ENCODE measurements at places on chromosomes 5 and 9. TPM values are rescaled to one million over a fixed set of nuclear protein-coding genes. Genes with fewer than 3 reads are reported as not detected.

DNA sequence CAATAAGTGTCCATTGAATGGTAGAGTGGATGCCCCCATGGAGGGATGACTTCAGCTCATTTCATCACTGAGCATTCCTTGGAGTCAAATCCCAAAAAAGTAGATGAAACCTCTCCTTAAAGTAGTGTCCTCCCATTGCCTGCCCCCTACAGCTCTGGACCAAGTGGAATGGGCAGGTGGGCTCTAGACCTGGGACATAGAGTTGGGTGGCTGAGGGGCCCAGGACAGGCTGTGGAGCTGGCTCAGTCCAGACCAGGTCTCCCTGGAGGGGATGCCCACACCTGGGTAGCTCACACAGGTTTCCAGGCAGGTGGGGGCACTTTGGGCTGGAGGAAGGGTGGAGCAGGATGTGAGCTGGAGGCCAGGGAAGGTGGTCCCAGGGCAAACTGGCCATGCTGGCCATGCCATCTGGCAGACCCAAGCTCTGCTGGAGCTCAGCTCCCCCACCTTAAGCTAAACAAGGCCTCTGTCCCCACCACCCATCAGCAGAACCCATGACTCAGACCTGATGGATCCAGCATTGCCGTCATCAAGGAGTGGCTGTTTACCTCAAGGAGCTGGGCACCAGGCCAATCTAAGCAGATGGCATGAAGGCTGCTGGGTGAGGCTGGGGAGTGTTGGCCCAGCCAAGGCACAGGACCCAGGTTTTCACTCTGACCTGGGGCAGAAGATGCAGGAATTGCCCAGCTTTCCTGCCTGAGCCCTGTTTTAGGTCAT lies 6.2 kb upstream of the SPINK4 start:
- no peaks in the 10 kb centered on the region for H3K36me3 ChIP-seq
- H3K4me1 ChIP-seq: no peaks in the 10 kb centered on the region
- H3K4me3 ChIP-seq: no peak overlapping the region
- DNase-seq: no peak

DNA sequence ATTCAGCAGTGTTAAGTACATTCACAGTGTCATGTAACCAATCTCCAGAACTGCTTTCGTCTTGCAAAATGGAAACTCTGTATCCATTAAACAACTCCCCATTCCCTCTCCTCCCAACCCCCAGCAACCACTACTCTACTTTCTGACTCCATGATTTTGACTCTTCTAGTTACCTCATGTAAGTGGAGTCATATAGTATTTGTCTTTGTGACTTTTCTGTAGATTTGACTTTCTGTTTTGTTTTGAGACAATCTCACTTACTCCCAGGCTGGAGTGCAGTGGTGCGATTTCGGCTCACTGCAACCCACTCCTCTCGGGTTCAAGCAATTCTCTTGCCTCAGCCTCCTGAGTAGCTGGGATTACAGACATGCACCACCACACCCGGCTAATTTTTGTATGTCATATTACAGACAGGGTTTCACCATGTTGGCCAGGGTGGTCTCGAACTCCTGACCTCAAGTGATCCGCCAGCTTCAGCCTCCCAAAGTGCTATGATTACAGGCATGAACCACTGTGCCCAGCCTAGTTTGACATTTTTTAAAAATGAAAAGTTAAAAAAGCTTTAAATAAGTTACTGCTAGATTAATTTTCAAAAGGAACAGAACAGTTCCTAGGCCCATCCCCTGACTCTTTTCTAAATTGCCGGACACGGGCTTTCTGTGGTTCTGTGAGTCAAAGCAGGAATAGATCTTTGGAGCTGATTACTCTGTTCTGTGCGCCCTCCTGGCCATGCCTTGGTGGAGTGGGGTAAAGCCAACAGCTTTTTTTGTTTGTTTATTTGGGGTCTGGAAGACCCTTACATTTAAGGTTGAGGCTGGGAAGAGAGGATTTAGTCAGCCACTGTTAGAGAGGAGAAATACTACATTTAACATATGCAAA lies 59.3 kb downstream of the RALGPS1 start:
- no peak overlapping the region for H3K27ac ChIP-seq
- peaks cover 3% of the 10 kb centered on the region for H3K27me3 ChIP-seq
- no peak overlapping the region for H3K4me3 ChIP-seq
- H3K4me1 ChIP-seq: no peaks in the 10 kb centered on the region
- no peaks in the 10 kb centered on the region for H3K36me3 ChIP-seq

DNA sequence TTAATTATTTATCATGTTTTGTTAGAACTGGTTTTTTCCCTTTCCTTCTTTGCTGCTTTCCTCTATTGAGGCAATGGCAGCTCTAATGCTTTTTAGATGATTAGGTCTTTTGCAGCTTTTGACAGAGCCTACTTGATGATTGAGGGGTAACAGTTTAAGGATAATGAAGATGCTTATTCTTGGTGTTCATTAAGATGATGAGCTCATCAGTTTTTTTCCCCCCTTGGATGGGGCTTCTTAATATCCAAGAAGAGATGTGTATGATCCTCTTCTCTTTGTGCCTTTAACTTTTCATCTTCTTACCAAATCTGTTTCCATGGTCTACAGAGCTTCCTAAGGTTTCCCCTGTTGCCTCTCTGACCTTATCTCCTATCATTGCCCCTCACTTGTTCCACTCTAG lies 15.8 kb downstream of the RBM27 start:
- H3K4me3 ChIP-seq: no peak overlapping the region
- peaks cover 3% of the 10 kb centered on the region for H3K36me3 ChIP-seq
- H3K27ac ChIP-seq: no peak overlapping the region
- peaks cover 4% of the 10 kb centered on the region for H3K4me1 ChIP-seq
- DNase-seq: no peak

GRCh38 chr9:134167530-134167931 lies 3.2 kb upstream of the RNU6ATAC start:
- no peaks in the 10 kb centered on the region for H3K27me3 ChIP-seq
- H3K4me3 ChIP-seq: no peak overlapping the region
- DNase-seq: no peak
- H3K36me3 ChIP-seq: no peaks in the 10 kb centered on the region
- H3K27ac ChIP-seq: no peak overlapping the region

CORO2A gene
- 7.7 TPM for total RNA-seq

DNA sequence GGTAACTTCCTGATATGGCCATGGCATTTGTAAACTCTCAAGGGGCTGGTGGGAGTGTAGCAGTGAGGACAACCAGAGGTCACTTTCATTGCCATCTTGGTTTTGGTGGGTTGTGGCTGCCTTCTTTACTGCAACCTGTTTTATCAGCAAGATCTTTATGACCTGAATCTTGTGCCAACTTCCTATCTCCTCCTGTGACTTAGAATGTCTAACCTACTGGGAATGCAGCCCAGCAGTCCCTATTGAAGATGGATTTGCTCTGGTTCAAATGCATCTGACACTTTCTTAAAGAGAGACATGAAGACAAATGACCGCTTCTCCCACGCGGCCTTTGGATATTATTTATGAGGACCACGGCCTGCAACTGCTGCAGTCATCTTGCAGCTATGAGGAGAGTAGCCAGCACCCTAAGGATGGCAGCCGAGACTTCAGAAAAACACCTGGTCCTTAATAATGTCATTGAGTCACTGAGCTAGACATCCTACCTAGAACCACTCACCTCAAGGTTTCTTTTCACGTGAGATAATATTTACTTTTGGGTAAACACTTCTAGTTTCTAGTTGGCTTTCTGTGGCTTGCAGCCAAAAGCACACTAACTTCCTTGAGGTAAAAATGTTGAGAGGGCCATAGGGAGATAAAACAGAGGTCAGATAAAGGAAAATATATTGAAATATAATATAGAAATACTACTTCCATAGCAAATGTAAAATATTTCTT lies 28.2 kb downstream of the CETN3 start:
- no peaks in the 10 kb centered on the region for H3K4me1 ChIP-seq
- H3K27me3 ChIP-seq: peaks cover 4% of the 10 kb centered on the region
- H3K27ac ChIP-seq: no peak overlapping the region
- no peak overlapping the region for H3K4me3 ChIP-seq
- H3K36me3 ChIP-seq: no peaks in the 10 kb centered on the region
- no peak for DNase-seq

DNA sequence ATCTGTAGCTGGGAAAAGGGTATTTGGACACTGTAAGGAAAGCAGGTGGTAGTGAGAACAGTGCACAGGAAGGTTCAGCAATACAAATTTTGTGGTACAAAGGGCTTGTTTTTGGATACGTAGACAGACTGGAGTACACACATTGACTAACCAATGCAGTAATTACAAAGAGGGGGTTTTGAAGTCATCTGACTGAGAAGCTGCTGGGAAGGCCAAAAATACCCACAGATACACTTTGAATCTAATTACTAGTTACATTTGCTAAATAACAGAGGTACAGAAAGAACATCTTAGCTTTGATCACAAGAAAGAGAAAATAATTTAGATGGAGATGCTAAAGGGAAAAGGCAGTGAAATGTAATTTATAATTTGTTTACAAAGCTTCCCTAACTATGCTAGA lies 45.9 kb downstream of the PKD2L2 start:
- no peaks in the 10 kb centered on the region for H3K4me1 ChIP-seq
- no peak overlapping the region for H3K4me3 ChIP-seq
- DNase-seq: no peak

- H3K27ac ChIP-seq: no peak overlapping the region
- peaks cover 7% of the 10 kb centered on the region for H3K27me3 ChIP-seq
- DNase-seq: no peak
These were observed 4.8 kb downstream of the NKD2 start for GRCh38 chr5:1013238-1013947.

- no peak overlapping the region for H3K27ac ChIP-seq
- H3K27me3 ChIP-seq: no peaks in the 10 kb centered on the region
- no peak for DNase-seq
- H3K4me3 ChIP-seq: no peak overlapping the region
- no peaks in the 10 kb centered on the region for H3K36me3 ChIP-seq
- H3K4me1 ChIP-seq: peaks cover 22% of the 10 kb centered on the region
These were observed 17.1 kb downstream of the TPPP start for GRCh38 chr5:675871-676698.

PCDHB7 gene
- total RNA-seq: not detected

DNA sequence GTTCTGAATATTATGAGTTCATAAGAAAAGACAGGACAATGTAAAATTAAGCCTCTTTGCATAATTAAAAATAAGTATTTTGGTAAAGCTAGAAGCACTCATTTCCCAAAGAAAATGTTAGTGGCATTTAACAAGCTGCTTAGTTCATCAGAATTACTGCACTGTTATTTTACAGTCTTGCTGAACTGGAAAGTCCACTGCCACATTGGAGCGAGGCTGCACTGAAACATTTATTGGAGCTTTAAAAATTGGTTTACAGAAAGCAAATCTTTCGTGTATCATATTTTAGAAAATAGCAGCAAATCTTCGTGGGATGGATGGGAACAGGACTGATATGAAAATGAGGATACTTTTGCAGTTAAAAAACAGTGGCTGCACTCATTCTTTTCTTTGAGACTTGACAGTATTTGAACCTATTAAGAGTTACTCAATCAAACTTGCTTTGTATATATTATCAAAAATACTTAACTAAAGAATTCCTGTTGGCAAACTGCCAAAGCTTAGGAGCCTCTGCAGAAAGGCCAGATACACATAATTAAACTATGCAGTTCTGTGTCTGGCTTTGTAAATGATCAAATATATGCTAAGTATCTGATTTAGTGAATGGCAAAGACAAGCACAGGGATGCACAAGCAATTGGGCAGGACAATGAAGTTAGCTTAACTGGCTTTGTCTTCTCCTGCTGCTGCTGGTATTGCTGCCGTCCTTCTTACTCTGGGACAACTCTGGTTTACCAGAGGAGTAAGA lies 16.5 kb upstream of the FBXL7 start:
- no peak overlapping the region for H3K27ac ChIP-seq
- no peak overlapping the region for H3K4me3 ChIP-seq
- DNase-seq: no peak
- H3K4me1 ChIP-seq: no peaks in the 10 kb centered on the region

- no peaks in the 10 kb centered on the region for H3K36me3 ChIP-seq
- no peak overlapping the region for H3K27ac ChIP-seq
- no peaks in the 10 kb centered on the region for H3K4me1 ChIP-seq
- DNase-seq: no peak
- no peaks in the 10 kb centered on the region for H3K27me3 ChIP-seq
These were observed 95.8 kb upstream of the ADAMTS16 start for GRCh38 chr5:5044247-5044840.

GRCh38 chr5:1113332-1113690 lies 1.4 kb upstream of the SLC12A7 start:
- H3K36me3 ChIP-seq: no peaks in the 10 kb centered on the region
- no peak overlapping the region for H3K27ac ChIP-seq
- no peak for DNase-seq

PRDM9 gene
- not detected for total RNA-seq

GRCh38 chr9:123364241-123364824 lies 8.3 kb downstream of the CRB2 start:
- H3K27ac ChIP-seq: no peak overlapping the region
- no peak for DNase-seq
- H3K4me3 ChIP-seq: no peak overlapping the region
- no peaks in the 10 kb centered on the region for H3K27me3 ChIP-seq
- no peaks in the 10 kb centered on the region for H3K4me1 ChIP-seq

DNA sequence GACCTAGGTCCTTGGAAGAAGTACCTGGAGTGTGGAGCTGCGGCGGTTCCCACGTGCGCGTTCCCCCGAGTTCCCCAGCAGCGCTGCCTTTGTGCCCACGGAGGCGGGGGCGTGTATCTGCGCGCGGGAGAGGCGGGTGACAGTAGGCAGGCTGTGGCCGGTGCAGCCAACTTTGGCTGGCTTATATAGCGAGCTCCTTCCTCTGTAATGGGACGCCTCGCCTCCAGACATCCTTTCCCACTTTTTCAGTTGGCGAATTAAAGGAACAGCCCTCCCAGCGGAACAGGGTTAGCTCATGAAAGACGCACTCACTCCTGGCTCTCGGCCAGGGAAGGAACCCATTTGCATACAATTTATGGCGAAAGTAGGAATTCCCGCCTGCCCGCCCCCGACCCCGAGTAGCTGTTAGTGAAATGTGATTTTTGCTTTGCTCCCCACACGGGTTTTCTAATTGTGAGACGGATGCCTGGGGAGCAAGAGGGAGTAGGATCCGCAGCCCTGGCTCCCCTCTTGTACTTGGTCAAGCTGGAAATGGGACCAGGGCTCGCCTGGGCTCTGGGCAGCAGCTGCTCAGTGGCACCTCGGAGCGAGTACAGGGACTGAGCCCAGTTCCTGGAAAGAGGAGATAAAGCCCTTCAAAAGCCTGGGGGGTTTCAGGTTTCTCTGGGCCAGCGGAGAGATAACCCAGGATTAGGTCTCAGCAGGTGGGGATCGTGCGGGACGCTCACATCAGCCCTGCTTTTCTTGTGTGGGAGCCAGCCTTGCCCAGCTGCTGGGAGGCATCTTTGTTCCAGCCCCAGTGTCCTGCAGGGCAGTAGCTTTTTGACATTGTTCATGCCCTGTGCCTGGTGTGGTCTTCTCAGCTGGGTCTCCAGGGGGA lies at the start of gene TNC:
TSS of gene TNC (minus strand) at position 159 of the 880 bp plus-strand sequence. CDS start 27,139 bp downstream, outside the sequence.
- no peaks in the 10 kb centered on the region for H3K36me3 ChIP-seq
- H3K27me3 ChIP-seq: peaks cover 6% of the 10 kb centered on the region
- H3K4me1 ChIP-seq: no peaks in the 10 kb centered on the region
- no peak within 1 kb of the TSS for H3K4me3 ChIP-seq
- DNase-seq: no peak

- H3K27ac ChIP-seq: peak overlapping the region; percentile 68
- DNase-seq: no peak
- peaks cover 28% of the 10 kb centered on the region for H3K4me1 ChIP-seq
- H3K27me3 ChIP-seq: no peaks in the 10 kb centered on the region
- H3K4me3 ChIP-seq: peak overlapping the region; percentile 50
- H3K36me3 ChIP-seq: no peaks in the 10 kb centered on the region
These were observed 616 bp upstream of the TSPAN17 start for GRCh38 chr5:176646707-176647029.

SIT1 gene
- 45.9 TPM for total RNA-seq
